ENCODE measurements at places on chromosomes 2 and 18.

- DNase-seq, result no peak
These were observed 84.3 kb upstream of the SERTAD2 start for GRCh38 chr2:64738026-64738425.

DNA sequence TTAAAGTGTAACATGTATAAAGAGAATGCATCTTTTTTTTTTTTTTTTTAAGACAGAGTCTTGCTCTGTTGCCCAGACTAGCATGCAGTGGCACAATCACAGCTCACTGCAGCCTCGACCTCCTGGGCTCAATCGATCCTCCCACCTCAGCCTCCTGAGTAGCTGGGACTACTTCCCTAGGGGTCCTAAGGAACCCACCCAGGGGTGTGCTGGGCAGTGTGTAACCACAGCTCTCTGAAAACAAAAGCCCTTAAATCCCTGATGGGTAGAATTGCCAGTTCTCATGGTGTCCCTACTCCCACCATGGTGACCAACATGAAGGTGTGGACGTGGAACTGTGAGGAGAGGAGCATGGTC lies 105.6 kb upstream of the ST3GAL5 start:
- peak; percentile 52 for DNase-seq

DNA sequence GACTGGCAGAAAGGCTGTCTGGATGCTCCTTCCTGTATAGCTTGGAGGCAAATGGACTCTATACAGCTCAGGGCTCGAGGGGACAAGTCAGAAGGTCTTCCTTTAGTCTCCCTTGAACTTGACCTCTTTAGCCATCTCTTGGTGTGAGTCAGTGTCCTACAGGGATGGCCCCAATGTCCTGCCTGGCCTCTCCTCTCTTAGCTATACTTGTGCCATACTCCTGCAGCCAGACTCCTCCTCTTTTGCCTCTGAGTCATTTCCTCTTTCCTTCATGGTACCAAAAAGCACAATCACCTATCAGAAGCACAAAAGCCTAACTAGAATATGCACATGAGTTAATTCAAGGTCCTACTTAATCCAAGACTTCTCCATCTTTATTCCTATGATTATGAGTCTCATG lies 112.7 kb downstream of the XRCC5 start:
- DNase-seq, result no peak

DNA sequence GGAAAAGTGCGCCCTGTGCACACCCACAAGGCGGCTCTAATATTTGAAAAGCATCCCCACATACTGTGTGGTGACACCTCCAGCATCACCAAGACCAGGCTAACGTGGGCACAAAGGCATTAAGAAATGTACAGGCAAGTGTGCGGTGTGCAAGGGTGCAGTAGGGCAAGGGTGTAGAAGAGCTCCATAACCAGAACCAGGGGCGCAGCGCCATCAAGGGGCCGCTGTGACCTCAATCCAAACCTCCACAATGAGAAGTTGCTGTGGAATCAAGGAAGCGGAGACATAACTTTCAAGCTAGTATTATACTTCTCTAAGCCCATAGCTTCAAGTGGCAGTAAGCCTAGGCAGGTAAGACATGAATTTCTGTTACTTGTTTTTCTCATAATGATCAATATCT lies 13.0 kb downstream of the L3MBTL4 start:
- DNase-seq, result no peak

DNA sequence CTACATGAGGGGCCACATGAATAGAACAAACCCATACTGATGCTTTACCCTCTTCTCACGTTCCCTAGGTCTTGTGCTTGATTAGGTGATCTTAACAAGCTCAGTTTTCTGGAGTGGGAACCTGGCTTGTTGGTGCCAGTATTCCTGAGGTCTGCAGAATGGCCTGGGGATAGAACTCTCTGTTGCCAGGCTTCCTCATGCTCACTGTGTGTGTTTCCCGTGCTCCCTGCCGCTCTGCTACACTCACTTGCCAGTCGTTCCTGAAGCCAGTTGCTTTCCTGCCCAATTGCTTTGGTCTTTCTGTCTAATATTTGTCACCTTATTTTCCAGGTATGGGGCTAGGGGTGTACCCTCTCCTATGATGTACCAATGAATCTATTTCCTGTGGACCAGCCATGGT lies 2111.5 kb upstream of the PIK3C3 start:
- no peak for DNase-seq

DNA sequence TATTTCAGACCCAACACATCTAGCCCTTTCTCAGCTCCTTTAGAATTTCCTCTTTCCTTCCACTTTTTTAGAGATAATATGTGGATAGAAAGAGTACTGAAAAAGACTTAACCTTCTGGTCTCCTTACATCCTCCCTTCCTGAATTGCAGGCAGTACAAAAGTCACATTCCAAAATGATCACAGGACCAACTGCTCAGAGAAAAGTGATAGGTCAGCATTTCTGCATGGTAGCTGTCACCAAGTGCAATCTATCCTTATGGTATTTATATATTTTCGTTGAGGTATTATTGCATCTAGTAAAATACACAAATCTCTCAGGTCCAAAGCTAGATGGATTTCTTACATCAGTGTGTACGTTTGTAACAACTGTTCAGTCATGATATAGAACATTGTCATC lies 427.5 kb downstream of the LPIN1 start:
- no peak for DNase-seq

GRCh38 chr2:238382381-238382781 lies 44.3 kb upstream of the ASB1 start:
- DNase-seq, result no peak

GRCh38 chr2:54149638-54150441 lies 34.4 kb downstream of the ACYP2 start:
- no peak for DNase-seq

DNA sequence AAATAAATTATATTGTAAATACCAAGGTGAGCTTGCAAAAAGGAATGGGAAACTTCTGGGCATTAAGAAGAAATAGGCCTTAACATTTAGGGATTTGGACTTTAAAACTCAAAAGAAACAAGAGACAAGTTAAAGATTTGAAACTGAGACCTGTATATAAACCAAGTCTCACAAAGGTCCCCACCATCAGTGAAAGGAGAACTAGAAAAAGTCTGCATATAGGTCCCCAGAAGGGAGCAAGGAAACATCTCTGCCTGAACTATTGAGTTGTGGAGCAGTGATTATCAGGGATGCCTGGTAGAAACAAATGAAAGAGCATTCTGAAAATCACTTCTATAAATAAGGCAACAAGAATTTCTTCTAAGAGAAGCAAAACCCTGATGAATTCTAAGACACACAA lies 30.5 kb upstream of the ITGAV start:
- no peak for DNase-seq

DNA sequence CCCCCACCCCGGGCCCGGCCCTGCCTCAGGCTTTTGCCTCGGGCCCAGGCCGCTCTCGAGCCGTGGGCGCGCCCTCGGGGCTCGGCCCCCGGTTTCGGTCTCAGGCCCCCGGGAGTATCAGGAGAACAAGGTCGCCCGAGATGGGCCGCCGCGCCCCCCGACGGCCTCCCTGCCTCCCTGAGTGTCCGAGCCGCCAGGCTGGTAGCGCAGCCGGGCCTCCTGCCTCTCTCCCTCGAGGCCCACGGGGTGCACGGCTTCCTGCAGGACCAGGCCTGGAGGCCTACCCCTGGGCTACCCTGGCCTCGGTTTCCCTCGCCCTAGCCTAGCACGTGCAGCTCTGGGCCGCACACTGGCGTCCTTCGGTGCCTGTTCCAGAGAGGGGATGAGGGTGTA lies 8.4 kb downstream of the GBX2 start:
- no peak for DNase-seq

DNA sequence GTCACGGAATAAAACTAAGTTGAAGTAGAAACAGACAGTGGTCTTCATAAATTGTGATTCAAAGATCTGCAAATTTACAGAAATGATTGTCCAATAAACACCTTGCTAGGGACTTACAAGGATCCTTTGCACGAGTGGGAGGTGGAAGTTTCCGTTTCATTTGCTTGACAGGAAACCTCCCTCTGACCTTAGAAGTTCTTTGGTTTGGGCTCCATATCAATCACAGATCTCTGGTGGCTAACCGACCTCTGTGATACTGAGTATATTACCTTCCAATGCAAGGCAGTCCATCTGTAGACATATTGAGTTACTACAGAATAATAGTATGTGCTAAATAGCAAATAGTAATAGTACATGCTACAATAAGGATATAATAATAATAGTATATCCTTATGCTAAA lies 33.7 kb upstream of the RNF152 start:
- peak; percentile 70 for DNase-seq

GRCh38 chr2:10254373-10255188 lies 48.1 kb upstream of the HPCAL1 start:
- no peak for DNase-seq

GRCh38 chr2:204638471-204639194 lies 93.4 kb downstream of the PARD3B start:
- no peak for DNase-seq

- no peak for DNase-seq
These were observed 3.4 kb downstream of the ZEB2 start for GRCh38 chr2:144516411-144516980.

DNA sequence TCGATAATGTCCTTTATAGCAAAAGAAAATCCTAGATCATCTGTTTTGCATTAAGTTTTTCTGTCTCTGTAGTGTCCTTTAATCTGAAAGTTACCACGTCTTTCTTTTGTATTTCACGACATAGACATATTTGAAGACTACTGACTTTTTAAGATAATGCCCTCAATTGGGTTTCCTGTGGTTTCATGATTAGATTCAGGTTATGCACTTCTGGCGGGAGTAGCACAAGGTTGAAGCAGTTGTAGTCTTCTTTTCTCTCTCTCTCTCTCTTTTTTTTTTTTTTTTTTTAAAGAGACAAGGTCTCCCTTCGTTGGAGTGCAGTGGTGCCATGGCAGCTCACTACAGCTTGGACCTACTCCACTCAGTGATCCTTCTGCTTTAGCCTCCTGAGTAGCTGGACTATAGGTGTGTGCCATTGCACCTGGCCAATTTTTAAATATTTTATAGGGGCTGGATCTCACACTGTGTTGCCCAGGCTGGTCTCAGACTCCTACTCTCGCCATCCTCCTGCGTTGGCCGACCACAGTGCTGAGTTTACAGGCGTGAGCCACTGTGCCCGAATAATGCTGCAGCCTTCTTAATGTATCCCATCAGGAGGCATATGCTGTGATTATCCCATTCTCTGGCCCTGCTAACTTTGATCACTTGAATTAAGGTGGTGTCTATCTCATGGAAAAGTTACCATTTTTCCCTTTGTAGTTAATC lies 3.9 kb downstream of the INPP4A start:
- peak; percentile 69 for DNase-seq

- no peak for DNase-seq
These were observed 319.5 kb downstream of the ALK start for GRCh38 chr2:29601872-29602271.

GRCh38 chr2:103808814-103809213 lies 1045.1 kb upstream of the POU3F3 start:
- no peak for DNase-seq

- no peak for DNase-seq
These were observed 41.7 kb downstream of the FRZB start for GRCh38 chr2:182824767-182825158.

DNA sequence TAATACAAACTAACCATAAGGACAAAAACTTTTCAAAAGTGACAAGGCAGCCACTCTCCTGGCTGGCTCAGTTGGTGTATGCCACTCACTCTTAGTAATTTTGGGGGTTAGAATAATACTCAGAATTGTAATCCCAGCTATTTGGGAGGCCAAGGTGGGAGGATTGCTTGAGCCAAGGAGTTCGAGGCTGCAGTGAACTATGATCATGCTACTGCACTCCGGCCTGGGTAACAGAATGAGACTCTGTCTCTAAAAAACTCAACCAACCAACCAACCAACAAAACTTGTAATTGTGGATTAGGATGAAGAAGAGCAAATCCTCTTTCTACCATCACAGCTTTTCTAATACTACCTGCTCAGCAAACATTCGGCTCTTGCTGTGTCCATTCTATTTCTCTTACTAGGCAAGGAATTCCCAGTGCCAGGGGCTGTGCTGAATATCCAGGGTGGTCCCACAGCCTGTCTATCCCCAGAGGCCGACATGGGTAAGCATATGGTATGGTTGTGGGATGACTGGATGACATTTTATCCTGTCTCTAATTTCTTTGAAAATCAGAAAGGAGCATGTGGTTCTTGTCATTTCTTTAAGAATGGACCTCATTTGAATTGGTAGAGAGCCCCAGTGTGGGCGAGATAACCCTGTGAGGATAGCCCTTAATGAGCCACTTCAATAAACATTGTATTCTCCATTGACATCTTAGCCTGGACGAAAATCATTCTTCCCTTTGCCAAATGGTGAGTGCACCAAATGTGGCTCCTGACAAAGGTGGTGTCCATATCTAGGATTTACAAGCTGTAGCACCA lies 220.1 kb downstream of the MYCN start:
- no peak for DNase-seq

- no peak for DNase-seq
These were observed 992.3 kb upstream of the FANCL start for GRCh38 chr2:59233448-59233847.

DNA sequence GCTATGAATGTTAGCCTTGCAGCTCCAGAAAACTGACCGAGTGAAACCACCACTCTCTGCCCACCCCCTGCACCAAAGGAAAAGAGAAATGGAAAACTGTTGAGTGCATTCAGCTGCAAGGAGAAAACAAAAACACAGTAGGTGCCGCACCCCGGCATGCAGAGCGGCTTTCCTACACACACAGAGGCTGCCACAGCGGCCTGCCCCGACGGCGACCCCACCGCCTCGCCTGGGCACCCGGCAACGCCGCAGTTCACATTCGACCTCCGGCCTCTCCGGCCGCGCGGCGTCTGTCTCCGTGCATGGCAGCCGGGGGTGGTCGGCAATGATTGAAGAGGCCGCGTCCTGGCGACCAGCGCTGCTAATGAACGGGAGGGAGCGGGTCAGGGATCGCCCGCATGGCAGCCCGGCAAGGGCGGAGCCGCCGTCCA lies 417.1 kb upstream of the SALL3 start:
- DNase-seq, result no peak

DNA sequence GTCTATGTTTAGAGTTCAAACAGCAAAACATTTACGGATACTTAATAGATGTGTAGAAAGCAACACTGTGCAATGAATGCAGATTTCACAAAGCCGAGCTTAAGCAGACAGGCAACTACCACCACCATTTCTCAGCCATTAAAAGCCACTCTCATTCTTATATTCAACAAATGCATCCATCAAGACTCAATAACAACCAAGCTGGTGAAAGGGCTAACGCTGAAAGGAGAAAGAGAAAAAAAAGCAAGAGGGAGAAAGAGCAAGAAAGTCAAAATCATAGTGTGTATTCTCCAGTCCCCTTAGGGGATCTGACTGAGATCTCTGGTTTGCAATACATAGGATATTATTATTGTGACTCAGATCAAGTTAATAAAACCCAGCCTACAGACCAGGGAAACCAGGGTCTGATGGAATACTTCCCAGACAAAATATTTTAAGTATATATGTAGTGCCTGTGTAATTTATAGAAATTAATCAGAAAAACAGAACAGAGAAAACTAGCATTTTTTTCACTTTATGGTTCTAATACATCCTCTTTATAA lies 14.1 kb downstream of the SATB2 start:
- DNase-seq, result no peak

GRCh38 chr2:117763804-117764203 lies 50.7 kb upstream of the DDX18 start:
- DNase-seq, result no peak

DNA sequence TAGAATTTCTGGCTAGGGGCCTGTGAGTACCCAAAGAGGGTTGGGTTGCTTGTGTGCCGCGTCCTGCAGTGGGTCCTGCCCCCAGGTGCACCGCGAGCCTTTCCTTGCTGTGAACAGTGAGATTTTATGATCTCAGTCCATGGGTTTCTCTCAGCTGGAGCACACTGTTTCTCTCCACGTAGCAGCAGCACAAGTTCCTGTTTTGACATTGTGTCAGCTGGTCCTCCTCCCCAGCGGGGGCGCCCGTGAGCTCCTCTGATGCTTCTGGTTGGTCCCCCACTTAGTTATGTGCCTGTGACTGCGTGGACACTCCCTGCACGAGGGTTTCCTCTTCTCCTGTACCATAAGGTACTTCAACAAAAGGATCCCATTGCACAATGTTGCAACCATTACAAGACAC lies 29.8 kb downstream of the TSHZ1 start:
- DNase-seq, result no peak

Data from activated CD8-positive, alpha-beta memory T cell treated with anti-CD3 and anti-CD28 coated beads, Interleukin-2, amount 10 ng/mL, durations not matched to agents 7 days and 5 days (primary cell).